ENCODE measurements at places on chromosomes 2 and 18.

DNA sequence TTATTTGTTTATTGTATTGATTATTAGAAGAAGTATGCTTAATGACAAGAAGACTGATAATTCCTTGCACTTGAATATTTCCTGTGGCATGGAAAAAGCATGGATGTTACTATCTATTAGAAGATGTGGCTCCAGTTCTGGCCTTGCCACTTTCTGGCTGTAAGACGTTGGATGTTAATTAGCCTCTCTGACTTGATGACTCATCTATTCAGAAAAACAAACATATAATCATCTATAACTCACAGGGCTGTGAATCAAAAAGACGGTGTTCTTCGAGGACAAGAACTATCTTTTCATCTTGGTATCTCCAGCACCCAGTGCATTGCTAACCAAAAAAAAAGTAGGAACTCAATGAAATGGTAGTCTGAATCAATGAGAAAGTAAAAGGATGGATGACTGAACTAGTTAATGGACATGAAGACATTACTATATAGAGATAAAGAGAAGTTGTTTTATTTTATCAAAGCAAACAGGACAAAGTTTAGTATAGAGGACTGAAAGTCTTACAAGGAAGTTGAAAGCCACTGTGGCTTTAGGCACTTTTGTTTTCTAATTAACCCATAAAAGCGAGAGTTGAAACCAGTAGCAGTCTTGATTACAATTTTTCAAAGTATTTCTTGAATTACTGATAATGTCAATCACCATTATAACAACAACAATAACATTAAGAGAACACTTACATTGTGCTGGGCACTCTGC, 145.3 kb downstream of the RND3 start:
- no peak for DNase-seq

- DNase-seq = no peak
Measured at GRCh38 chr2:142220901-142221300, 90.1 kb upstream of the LRP1B start.

DNA sequence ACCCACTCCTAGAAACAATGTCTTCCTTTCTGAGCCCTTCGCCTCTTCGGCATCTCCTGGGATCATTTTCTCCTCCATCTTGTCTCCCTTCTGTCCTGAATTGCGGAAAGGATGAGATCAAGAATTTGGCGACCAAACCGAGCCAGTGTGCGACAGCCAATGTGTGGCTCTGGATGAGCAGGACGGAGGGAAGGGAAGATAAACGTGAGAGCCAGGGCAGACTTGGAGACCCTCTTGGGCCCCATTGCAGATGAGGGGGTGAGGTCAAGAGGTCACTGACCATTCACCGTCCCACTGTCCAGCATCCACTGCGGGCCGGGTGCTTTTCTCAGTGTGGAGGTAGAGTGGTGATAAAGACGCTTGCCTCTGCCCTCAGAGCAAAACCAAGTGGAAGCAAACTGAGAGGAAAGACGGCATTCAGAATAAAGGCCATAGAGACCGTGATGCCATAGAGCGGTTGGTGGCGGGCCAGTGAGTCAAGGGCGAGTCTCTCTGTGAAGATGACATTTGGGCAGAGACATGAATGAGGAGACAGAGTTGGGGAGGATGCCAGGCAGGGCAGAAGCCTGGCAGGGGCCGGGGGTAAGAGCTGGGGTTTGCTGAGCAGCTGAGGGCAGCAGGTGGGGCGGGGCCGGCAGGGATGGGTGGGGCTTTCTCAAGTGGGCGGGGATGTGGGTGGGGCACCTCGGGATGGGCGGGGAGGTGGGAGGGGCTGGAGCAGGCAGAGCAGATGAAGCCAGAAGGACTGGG, 55.6 kb downstream of the ACAA2 start:
- DNase-seq = peak; percentile 9

DNA sequence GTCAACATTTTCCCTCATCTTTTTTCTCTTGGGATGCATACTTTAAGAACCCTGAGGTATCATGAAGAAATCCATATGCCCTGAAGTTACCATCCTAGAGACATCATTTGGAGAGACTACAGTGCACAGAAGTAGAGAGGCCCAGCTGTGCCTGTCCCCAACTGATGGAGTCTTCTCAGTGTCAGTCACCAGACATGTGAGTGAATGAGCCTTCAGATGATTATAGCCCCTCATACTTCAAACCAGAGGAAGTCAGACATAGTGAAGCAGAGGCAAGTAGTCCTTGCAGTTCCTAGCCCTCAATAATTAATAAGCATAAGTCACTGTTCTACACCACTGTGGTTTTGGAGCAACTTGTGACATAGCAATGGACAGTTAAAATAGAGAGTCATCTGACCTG, 194.4 kb upstream of the ITGA4 start:
- DNase-seq = no peak

DNA sequence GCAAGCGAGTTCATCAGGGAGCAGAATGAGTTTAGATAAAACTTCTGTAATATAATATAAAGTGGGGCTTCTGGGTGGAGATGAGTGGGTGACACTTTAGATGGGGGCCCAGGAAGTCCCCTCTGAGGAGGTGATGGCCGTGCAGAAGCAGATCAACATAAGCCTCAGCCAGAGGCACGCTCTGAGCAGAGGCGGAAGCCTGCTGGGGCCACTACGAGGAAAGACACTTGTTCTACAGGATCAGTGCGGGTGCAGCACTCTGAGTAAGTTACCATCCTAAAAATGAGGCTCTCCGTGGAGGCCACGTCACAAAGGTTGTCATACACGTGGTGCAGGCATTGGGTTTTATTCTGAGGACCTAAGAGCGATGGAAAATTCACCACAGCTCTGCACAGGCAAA, 22.3 kb downstream of the TMEM18 start:
- DNase-seq = no peak

GRCh38 chr2:3341336-3341735, 36.3 kb downstream of the EIPR1 start:
- no peak for DNase-seq

- DNase-seq = no peak
Measured at GRCh38 chr2:181123798-181124231, 143.4 kb downstream of the UBE2E3 start.

DNA sequence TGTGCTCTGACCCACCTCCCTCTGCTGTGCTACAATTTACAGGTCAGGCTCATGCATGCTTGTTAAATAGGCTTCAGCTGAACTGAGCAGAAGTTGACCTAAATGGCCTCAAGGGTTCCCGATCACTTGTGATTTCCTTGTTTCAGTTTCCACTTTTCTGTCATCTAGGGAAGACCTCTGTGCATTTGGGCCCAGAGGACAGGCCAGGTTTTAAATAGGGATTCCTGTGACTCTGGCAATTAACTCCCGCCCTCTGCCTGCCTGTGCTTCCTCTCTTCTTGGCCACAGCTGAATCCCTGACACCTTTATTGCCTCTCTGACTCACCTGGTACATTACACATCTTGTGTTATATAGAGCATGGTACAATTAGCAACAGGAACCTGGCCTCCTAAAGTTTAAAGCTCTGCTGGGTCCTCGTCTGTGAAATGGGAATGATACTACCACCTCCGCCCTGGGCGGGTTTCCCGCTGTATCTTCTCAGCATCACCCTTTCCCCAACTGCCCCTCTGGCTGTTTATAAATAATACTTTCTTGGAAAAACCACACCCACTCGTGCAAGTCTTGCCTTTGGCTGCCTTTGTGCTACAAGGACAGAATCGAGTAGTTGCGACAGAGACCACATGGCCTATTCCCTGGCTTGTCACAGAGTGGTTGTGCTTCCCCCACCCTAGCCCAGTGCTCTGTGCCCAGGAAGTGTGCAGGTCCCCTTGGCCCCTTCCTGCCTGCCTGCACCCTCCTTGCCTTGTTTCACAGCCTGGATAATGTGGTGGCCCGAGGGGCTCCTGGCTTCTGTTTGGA, 7.9 kb downstream of the CABLES1 start:
- DNase-seq = no peak

GRCh38 chr2:241048949-241049343, 50.5 kb downstream of the SNED1 start:
- no peak for DNase-seq

GRCh38 chr2:232551250-232551638, 755 bp downstream of the EIF4E2 start:
- no peak for DNase-seq

GRCh38 chr2:143764261-143764660, 635.0 kb downstream of the ARHGAP15 start:
- no peak for DNase-seq

DNA sequence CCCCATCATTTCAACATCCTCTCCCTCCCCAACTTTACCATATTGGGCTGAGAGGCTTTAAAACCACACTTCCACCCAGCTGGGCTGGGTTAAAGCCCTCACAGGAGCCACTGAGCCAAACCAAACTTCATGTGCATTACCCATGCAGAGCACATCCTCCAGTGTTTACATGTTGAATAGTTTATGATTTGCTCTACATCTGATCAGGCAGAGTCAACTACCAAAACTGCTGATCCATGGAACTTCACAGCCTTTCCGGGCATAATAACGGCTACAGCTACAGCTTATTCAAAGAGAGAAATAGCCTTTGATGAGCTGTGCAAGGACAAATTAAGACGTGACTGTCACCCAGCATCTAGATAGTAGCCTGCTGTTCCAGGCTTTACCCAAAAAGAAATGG, 39.0 kb downstream of the MAIP1 start:
- DNase-seq = no peak

- DNase-seq = no peak
Measured at GRCh38 chr18:77079954-77080682, 52.5 kb downstream of the MBP start.

GRCh38 chr2:158024288-158024898, 77.3 kb upstream of the UPP2 start:
- DNase-seq = peak; percentile 62

- DNase-seq = no peak
Measured at GRCh38 chr18:67081482-67082211, 434.9 kb downstream of the DSEL start.

DNA sequence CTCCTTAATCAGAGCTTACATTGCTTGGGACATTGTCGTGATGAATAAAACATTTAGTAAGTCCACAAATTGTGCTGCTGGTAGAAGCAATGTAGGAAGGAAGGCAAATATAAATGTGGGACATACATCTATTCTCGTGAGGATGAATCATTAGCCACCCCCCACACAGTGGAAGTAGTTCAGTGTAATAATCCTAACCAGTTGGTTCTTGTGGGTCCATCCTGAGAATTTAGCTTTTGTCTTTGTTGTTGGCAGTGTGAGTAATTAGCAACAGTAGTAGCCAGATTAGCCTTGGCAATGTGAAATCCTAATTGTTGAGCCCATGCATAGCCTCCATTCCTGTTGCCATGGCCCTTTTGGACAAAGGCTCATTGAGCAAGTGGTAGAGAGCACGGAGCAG, 532.1 kb downstream of the FBXO15 start:
- no peak for DNase-seq

DNA sequence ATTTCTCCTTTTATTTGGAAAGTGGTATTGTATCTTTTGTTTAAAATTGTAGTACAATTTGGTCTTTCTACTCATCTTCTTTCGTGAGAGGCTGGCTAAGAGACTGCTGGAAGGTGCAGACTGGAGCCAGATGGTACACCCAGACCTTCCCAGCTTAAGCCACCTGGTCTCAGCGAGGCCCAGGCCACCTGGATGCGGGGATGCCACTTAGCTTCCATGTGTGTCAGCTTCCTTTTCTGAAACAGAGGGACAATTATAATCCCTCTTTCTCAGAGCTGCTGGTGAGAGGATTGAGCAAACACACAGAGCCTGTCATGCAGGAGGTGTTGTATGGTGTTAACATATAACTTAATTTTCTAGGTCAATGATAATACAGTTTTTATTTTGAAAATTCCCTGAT, 17.4 kb downstream of the FARP2 start:
- DNase-seq = no peak

GRCh38 chr2:7539760-7540159, 622.5 kb downstream of the RNF144A start:
- DNase-seq = no peak

DNA sequence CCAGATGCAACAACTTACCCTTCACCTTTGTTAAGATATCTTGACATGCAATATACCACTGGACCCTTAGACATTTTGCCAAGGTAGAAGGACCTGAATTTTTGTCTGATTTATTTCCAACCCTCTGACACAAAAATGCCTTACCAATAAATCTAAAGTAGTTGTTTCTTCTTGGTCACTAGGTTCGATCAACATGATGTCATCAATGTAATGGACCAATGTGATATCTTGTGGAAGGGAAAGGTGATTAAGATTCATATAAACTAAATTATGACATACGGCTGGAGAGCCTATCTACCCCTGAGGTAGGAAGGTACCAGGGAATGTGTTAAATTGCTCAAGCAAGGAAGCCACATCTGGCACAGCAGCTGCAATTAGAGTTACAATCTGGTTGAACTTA, 67.7 kb upstream of the SERPINE2 start:
- DNase-seq = no peak

GRCh38 chr18:39661856-39662366, 2096.3 kb upstream of the CELF4 start:
- DNase-seq = no peak

DNA sequence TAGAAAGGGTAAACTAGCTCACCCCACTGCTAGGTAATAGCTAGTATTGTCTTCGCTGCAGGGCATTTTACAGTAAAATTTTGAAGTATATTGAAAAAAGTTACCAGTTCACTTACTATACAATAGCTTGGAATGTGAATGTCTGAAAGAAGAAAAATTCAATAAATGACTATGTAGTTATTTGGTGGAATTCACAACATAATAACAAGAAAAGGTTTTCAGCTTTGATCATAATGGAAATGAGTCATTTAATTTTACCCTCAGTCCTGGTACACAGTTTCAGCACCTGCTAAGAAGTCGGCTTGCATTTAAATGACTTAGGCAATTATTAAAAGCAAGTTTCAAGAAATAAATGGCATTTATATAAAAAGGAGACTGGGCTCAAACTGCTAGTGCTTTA, 90.4 kb downstream of the NUP35 start:
- no peak for DNase-seq

- DNase-seq = peak; percentile 25
Measured at GRCh38 chr2:206368933-206369569, 74.3 kb upstream of the ADAM23 start.

DNA sequence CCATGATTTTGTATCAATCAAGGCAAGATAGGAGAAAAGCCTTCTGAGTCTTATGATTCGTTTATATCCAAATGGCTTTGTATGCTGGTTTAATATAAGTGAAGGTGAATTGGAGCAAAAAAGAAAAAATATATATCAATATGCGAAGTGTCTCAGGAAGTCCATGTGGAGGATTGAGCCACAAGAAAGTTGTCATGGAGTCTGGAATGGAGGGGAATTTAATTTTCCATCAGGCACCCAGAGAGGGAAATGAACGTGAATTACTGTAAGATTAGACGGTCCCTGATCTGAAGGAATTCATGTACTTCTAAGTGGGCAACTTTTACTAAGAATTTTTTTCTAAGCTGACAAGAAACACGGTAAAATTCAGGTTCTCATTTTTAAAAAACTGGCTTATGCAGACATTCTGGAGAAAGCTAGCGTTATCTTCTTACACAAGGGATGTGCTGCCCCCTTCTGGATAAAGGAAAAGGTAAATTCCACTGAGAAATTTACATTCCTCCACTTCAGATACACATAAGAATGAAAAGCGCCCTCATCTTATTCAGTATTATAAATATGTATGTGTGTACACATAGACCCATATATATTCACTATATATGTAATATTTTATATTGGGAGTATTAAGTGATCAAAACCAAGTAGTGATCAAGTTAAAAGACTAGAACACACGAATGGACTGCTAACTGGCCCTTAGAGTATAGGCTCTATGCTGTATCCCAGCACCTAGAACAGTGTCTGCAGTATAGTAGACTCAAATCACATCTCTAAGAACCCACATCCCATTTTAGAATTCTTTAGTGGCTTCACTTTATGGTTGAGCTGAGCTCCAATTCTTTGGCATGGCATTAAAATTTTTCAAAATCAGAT, 289.0 kb upstream of the TFPI start:
- peak; percentile 80 for DNase-seq

GRCh38 chr2:127422559-127423477, 4.6 kb downstream of the PROC start:
- peak; percentile 79 for DNase-seq

- no peak for DNase-seq
Measured at GRCh38 chr2:68512326-68512725, 44.9 kb downstream of the APLF start.

All from neural progenitor cell (in vitro differentiated cells).